ENCODE measurements at places on chromosomes 2 and 18.

DNA sequence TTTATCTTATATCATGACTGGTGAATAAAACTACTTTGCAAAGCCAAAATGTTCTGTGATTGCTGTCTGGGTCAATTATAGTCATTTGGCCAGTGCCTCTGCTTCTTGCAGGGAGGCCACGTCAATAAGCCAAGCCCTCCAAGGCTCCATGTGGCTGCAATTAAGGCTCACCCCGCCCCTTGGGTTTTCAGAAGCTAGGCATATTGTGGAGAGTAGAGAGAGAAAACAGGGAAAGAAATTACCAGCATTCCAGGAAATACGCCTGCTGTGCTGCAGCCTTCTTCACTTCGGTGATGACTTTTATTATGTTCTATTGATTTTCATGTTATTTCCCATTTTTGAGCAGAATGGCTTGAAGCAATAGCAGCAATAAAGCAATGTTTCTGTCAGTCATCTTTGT lies 319.7 kb downstream of the SOX11 start:
- DNase-seq = no peak

DNA sequence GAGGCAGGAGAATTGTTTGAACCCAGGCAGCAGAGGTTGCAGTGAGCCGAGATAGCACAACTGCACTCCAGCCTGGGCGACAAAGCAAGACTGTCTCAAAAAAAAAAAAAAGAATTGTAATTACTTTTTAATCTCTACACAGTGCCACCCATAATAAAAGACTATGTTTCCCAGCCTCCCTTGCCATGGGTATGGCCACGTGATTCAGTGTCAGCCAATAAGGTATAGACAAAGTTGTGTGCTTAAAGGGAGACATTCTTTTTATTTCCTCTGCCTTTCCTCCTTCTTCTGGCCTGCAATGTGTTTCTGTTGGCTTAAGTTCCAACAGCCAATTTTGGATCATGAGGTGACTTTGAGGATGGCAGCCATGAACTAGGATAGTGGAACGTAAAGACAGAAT lies 406.9 kb downstream of the LNPK start:
- peak; percentile 17 for DNase-seq

- no peak for DNase-seq
Measured at GRCh38 chr18:12007063-12007462, 25.8 kb downstream of the IMPA2 start.

DNA sequence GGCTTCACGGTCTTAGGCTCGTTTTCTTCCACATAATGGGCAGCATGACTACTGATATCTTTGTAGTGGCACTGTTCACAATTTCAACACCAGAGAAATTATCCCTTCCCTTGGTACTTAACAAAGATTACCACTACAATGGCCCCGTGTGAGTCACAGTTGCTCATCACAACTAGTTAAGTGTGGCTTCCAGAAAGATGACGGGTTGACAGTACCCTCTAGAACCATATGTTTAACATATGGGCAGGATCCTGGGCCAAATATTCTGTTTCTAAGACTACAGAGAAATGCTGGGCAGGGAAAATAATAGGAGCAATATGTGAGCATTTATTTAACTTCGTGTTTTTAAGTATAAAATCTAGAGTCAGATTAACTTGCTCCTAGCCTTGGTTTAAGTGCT lies 780.1 kb upstream of the LINC00305 start:
- no peak for DNase-seq

- no peak for DNase-seq
Measured at GRCh38 chr2:41313082-41313481, 734.7 kb upstream of the PKDCC start.

DNA sequence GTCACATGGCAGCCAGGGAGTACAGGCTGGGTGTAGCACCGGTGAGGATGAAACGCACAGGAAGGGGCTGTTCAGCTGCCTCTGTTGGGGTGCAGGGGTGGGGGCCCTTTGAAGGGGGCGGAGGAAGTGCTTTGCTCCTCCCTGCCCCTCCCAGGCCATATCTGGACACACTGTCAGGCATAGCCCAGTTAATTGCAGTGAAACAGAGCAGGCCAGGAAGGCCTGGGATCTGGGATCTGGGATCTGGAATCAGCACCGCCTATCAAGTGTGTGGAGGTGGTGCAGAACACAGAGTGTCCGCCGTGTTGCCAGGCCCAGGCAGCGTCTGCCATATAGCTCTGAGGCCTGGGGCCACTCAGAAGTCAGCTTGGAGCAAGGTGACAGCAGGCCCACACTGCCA lies 119.3 kb upstream of the MSH2 start:
- no peak for DNase-seq

GRCh38 chr2:7604456-7604855 lies 687.2 kb downstream of the RNF144A start:
- no peak for DNase-seq

GRCh38 chr2:181573140-181573736 lies 83.7 kb downstream of the CERKL start:
- no peak for DNase-seq

- no peak for DNase-seq
Measured at GRCh38 chr2:204201507-204201906, 264.9 kb downstream of the ICOS start.

GRCh38 chr2:16096962-16097361 lies 156.6 kb downstream of the MYCN start:
- no peak for DNase-seq

DNA sequence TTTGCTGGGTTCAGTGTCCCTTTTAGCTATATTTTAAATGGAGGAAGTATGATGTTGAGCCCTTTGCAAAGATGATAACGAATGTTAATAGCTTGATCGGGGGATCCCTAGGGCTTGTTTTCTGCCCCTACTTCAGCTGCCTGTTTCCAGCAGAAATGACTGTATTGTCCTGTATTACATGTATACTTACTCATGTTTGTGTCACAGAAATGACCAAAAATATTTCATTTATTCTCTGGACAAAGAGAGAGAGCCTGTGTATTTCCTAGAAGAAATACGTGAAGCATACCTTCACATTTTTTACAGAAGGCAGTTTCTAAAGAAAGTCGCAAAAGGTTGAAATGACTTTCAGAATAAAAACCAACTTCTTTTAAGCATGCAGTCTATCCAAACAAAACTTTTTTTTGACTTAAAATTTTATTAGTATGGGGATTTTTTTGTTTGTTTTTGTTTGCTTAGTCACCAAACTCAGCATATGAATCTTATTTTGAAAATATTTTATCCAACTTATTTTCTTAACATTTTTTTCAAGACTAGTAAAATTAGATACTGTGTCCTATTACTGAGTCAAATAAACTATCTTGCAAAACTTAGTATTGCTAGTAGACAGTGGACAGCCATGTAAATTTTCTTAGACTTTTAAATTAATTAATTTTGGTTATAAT lies 68.9 kb downstream of the PTRHD1 start:
- DNase-seq = no peak

DNA sequence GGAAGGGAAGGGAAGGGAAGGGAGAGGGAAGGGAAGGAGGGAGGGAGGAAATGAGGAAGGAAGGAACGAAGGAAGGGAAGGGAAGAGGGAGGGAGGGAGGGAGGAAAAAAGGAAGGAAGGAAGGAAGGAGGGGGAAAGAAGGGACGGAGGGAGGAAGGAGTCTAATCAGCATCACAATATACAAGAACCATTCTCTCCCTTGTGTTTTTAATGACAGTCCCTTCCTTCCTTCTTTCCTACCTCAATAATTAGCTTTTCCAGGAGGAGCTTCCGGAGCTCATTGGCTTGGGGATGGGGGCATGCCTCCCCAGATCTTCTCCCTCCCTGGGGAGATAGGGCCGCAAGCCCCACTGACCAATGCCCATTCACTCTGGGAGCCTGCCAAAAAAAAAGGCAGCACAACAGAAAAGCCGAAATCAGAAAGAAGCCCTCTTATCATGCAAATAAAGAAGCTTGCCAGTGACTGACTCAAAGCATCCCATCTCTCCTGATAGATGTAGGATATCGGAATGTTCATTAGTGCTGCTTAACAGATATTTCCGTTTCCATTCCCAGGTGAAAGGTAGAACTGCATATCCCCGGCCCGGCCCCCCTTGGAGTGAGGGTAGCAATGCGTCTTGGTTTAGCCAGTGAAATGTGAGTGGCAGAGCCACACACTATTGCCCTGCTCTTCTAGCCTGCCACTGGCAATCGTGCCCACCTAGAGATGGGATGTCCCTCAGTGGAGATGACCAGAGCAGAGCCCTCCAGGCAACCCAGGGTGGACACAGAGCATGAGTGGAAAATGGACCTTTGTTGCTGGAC lies 17.8 kb upstream of the SMAD7 start:
- no peak for DNase-seq

- DNase-seq = no peak
Measured at GRCh38 chr2:155866477-155866876, 466.0 kb downstream of the NR4A2 start.

DNA sequence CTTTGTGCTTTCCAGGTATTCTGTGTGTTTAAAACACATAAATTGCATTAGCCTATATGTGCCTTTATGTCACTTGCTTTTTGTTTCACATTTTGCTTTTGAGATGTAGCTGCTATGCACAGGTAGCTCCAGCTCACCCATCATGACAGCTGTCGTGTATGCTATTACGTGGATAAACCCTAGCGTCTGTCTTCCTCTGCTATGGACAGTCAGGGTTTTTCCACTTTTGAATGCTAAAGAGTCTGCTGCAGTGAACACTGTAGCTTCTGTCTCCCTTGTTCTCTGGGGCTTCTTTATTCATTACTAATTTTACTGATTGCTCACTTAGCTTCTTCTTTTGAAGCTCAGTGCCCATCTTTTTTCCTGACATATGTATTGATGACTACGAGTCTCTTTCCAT lies 24.7 kb upstream of the MBP start:
- DNase-seq = no peak

- DNase-seq = no peak
Measured at GRCh38 chr18:51082571-51083267, 52.7 kb downstream of the SMAD4 start.

- DNase-seq = no peak
Measured at GRCh38 chr2:138081225-138082073, 117.2 kb downstream of the HNMT start.

- DNase-seq = no peak
Measured at GRCh38 chr2:72954376-72955227, 37.3 kb downstream of the EMX1 start.

DNA sequence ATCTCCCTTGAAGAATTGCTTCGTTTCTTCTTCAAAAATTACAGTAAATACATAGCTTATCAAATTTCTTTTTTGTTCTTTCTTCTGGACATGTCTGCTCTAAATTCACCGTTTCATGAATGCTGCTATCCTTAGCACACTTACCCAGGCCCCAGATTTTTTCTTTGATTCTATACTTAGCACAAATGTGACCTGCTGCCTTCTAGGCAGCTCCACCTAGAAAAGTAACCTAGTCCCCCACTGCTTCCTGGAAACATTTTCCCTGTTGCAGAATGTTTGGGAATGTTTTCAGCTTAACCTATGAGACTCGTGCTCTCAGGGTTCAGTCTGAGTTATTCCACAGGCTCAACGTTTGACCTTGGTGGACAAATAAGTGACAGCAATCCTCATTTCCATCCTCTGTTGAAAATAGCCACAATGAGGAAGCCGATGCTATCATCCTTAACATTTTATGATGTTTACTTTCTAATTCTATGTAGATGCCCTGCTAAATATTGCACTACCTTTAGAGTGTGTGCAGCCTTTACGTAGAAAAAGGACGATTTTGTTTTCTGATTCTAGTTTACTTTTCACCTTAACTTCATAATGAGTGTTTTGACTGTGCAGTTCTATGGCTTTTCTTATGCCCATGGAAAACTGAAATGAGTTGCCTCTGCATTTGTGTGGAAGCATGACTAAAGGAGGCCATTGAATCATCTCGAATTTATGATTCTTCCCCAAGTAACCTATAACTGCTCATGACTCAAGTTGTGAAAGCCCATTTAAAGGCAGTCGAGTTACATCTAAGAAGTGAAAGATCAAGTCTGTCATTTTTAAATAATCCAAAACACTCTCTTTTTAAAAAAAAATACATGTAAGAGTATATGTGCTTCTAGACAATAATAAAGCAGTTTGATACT lies 47.7 kb downstream of the TMEM182 start:
- DNase-seq = no peak

DNA sequence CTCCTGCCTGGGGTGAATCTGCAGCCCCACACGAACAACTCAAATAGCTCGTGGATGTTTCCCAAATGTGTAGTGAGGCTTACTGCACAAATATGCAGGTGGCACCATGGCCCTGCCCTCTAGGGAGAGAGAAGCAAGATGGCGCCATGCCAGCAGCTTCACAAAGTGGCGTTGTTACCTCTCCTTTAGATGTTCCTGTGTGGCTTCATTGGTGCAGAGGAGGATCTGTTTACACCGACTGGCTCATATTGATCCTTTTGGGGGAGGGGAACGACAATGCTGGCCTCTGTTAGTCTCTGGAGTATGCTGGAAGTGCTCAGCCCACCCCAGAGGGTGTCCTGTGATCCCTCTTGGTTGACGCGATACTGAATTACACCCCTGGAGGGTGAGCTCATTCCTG lies 99.5 kb upstream of the GATA6 start:
- no peak for DNase-seq

- peak; percentile 79 for DNase-seq
Measured at GRCh38 chr2:30239308-30239985, 8.1 kb downstream of the LBH start.

DNA sequence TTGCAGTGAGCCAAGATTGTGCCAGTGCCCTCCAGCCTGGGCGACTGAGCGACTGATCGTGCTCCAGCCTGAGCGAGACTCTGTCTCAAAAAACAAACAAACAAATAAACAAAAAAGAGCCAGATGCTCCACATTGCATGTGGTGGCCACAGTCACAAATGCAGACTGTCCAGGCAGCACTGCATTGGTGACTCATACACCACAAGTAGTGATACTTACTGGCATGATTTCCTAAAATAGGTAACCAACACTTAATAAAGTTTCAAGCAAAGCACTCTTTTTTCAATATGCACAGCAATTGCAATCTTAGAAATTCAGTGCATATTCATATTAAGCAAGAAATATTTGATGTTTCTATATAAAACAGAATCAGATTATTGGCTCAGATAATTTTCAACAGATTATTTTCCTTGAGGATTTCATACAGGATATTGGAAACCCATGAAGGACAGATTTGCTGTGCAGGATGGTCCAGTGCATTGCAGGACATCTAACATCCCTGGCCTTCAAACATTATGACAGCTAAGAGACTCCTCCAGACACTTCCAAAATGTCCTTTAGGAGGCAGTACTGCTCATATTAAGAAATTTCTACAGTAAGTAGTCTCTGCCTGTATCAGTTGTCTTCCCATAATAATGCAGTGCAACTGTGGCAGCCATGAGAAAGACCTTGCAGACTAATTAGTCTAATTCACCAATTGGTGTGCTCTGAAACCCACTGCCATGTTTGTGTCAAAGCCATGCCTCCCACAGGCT lies 10.5 kb upstream of the SLC1A4 start:
- DNase-seq = no peak

DNA sequence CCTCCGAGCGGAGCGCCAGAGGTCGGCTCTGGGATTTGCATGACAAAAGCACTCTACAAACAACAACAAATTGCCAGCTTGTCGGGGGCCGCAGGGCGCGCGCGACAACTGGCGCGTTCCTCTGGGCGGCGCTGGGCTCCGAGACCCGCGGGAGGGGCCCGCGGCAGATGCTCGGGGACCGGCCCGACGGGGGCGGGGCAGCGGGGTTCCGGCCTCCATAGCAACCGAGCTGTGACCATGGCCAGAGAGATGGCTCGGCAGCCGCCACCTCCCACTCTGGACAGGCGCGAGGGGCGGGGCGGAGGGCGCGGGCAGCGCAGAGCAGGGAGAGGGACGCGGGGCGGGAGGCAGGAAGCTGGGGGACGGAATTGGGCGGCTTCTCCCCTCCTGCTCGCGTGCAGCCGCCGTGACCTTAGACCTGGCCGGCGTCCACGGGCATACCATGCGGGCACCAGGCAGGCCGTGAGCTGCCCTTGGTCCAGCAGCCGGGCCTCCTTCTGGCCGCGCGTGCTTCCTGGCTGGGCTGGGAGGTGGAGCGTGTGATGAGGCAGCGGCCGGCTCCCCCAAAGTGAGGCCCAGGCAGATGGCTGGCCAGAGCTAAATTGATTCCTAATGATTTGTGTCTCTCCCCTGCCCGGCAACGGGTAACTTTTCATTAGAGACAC lies 171.5 kb downstream of the CELF4 start:
- DNase-seq = peak; percentile 75
